Stimulated activated CD8-positive, alpha-beta memory T cell treated with anti-CD3 and anti-CD28 coated beads, Interleukin-2, amount 100 ng/mL, for 48 hours (primary cell): ENCODE measurements at places on chromosomes 2 and 18.

DNA sequence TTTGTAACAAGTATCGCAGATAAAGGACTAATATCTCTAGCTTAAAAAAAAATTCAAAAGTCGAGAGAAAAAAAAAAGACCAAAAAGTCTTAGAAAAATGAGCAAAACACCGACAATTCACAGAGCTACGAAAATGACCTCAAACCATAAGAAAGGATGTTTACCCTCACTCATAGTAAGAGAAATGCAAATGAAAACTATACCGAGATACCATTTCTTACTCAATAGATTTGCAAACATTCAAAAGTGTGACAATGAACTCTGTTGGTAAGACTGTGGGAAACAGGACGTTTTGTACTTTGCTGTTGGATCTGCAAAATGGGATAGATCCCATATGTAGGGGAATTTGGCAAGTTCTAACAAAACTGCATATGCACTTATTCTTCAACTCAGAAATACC is 39.9 kb upstream of the LDAH start:
- DNase-seq: no peak

DNA sequence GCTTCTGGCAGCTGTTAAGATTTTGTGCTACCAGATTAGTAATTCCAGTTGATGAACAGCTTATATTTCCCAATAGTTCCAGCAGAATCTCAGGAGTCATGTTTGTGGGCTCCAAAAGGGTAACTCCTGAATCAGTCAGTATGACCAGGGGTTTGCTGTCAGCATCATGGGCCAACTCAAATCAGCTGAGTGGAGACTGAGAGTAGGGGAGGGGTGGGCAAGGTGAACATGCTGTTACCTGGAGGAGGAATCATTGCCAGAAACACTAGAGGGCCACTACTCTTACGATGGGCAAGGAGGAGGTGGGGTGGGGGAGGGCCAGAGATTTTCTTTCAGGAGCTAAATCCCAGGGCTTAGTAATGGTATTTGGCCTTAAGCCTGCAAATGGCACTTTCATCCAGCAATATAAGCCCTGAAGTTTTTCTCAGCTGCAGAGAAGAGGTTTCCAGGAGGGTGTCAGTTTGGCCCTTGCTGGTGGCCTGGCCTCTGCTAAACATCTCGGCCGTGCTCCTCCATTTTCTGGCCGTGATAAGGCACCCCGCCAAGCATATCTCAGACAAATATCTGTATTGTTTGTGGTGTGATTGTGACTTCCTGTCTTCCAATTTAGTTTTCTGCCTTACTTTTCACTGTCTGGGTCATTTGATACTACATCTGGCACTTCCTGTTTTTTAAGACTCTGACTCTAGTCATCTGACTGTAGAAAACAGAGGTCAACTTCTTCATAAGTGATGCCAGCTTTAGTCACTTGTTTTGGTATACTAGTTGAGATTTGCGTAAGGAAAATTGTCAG is 120.5 kb upstream of the CXCR4 start:
- DNase-seq: no peak

GRCh38 chr2:12176623-12177454 is 430.4 kb downstream of the LPIN1 start:
- no peak for DNase-seq

DNA sequence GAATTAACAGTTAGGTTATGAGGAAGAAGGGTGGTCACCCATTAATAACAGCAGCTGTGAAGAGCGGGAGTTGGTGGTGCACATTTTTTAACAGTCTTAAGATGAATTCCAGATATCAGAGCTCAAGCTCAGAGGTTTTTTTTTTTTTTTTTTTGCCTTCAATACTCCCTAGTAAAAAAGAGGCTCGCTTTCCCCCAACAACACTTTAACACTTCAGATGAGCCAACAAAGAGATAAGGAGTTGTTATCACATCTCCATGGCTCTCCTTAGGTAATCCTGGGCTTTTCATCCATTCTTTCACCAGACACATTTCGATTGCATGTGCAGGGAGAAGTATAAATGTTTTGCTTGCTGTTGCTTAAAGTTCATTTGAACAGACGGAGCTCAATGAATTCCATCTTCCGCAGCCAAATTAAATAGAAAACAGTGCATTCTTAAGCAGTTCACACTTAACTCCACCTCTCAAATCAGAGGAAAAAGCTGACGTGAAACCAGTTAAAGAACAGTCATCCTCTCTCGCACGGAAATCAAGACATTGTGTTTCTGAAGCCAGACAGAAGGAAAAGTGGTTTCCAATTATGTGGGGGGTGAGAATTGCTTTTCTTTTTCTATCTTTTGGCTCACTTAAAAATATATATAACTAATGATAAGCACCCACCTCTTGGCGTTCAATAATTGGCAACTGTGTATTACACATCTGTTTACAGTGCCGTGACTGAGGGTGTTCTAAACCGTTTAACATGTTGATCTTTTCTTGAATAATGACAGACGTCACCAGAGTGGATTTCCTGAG is 118.2 kb downstream of the ZNF521 start:
- DNase-seq: no peak

GRCh38 chr2:20439503-20439902 is 7.4 kb upstream of the RHOB start:
- DNase-seq: no peak

DNA sequence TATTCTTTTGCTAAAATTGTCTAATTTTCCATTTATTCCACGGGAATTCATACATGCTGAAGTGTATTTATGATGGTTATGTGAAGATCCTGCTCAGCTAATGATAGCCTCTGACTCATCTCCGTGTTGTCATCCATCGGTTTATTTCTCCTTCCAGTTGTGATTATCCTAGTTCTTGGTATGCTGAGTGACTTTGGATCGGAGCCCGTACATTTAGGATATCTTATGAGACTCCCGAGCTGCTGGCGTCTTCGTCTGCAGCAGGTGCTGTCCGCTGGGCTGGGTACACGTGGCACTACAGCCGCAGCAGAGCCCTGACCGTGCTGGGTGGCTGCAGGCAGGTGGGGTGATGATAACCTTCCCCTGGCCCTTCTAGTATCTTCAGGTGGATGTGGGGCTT is 40.1 kb upstream of the GALR1 start:
- no peak for DNase-seq

GRCh38 chr2:137173463-137173862 is 408.1 kb downstream of the THSD7B start:
- DNase-seq: no peak

- DNase-seq: no peak
Observed at GRCh38 chr2:20614201-20615067, 36.5 kb downstream of the HS1BP3 start.

DNA sequence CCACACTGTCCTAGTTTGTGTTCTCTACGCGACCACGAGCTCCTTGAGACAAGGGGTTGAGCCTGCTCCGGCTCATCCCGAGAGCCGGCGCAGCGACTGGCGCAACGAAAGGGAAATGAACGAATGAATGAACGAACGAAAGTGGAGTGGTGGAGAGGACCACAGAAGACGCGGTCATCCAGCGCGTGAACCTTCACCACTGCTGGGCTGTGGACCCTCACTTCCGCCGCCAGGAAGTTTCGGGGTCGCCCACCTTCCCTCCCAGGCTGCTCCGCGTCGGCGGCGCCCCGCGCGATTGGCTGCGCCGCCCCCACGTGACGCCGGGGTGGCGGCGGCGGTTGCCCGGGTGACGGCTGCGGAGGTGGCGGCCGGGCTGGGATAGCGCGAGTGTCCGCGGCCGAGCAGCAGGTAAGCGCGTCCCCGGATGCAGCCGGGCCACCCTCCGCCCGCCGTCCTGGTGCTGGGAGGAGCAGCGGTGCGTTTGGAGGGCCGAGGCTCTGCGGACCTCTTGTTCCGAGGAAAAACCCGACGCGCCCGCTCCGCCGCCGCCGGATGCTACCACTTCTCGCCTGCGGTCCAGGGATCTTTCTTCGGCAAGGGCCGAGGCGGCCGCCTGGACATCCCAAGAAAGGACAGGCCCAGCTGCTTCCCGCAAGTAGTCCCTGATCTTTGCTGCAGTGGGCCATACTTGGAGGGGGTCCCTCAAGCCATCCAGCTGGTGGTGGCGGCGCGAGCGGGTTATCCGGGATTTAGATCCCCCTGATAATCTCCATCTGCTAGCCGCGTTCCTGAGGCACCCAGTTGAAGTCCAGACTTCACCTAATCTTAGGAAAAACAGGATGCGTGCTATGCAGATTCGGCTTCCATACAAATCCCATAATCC is at the start of gene ARMC9:
Gene ARMC9, plus strand, starts transcription at position 341 of the 883 bp plus-strand sequence. CDS start 7,608 bp downstream, outside the sequence.
- DNase-seq: peak; percentile 68

- DNase-seq: no peak
Observed at GRCh38 chr2:161273038-161273760, 35.0 kb upstream of the PSMD14 start.

GRCh38 chr2:238710787-238711186 is 137.1 kb upstream of the TWIST2 start:
- DNase-seq: no peak

- no peak for DNase-seq
Observed at GRCh38 chr2:102453501-102453900, 19.5 kb upstream of the SLC9A4 start.

DNA sequence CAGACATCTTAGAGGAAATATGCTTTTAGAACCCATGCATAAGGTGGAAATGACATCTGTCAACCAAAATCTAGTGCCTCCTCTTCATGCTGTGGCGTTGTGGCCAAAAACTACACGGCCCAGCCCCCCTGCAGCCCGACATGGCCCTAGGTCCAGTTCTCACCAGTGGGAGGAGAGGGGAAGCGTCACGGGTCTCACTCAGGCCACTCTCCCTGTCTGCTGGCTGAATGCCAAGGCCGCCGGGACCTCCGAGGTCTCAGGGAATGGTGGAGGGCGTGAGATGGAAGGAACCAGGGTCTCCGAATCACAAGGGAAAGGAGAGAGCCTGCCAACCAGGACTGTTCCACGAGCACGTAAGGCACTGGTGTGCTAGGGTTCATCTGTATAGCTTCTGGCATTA is 361.0 kb downstream of the ANAPC1 start:
- DNase-seq: no peak

GRCh38 chr2:29718076-29718686 is 203.2 kb downstream of the ALK start:
- no peak for DNase-seq

DNA sequence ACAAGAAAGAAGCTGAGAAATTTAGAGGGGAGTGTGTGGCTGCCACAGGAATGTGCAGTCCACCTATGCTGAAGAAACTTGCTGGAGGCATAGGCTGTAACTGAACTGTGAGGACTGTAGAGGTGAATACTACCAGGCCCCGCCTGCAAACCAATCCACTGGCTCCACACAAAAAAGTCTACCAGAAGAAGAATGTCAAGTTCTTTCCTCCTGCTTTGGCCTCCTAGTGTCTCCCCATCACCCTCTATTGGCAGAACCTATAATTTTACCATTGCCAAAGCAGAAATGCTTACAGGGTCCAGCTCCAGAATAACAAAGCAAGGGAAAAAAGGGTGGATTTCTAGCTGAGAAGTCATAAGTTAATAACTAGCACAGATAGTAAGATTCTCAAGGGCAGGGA is 5.9 kb upstream of the ATP5MC3 start:
- no peak for DNase-seq

DNA sequence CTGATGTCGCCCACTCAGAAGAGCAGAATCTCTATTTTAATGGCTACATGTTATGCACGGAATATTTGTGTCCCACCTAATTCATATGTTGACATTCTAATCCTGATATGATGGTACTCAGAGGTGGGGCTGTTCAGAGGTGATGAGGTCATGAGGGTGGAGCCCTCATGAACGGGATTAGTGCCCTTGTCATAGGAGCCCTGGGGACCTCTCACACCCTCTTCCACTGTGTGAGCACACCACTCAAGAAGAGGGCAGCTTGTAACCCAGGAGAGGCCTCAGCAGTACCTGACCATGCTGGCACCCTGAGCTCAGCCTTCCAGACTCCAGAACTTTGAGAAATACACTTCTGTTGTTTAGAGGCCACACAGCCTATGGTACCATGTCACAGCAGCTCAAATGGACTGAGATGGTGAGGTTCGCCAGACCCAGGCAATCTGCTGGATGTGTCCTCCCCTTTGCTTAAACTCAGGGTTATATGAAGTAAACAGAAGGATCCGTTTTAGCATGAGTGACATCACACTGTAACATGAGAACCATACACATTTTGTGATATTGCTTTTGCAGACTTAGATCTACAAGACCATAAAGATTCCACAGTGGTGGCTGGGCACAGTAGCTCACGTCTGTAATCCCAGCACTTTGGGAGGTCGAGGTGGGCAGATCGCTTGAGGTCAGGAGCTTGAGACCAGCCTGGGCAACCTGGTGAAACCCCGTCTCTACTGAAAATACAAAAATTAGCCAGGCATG is 48.7 kb downstream of the ATOH8 start:
- no peak for DNase-seq

GRCh38 chr18:39773646-39774045 is 2181.4 kb upstream of the PIK3C3 start:
- DNase-seq: no peak

DNA sequence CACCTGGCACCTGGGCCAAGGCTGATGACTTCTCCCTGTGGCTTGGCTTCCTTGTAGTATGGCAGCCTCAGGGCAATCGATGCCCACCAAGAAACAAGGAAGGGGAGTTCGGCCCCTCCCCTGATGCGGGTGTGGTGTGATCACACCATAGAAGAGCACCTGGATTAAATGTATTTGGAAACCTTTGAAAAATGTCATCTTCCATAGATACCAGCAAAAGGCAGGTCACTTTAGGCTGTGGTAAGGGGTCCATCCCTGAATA is 198.2 kb downstream of the CYP26B1 start:
- no peak for DNase-seq

- DNase-seq: no peak
Observed at GRCh38 chr2:190069936-190070696, 7.6 kb upstream of the MSTN start.

- no peak for DNase-seq
Observed at GRCh38 chr18:49944663-49945062, 131.3 kb upstream of the ACAA2 start.

- no peak for DNase-seq
Observed at GRCh38 chr18:53152476-53152875, 812.5 kb downstream of the DCC start.

DNA sequence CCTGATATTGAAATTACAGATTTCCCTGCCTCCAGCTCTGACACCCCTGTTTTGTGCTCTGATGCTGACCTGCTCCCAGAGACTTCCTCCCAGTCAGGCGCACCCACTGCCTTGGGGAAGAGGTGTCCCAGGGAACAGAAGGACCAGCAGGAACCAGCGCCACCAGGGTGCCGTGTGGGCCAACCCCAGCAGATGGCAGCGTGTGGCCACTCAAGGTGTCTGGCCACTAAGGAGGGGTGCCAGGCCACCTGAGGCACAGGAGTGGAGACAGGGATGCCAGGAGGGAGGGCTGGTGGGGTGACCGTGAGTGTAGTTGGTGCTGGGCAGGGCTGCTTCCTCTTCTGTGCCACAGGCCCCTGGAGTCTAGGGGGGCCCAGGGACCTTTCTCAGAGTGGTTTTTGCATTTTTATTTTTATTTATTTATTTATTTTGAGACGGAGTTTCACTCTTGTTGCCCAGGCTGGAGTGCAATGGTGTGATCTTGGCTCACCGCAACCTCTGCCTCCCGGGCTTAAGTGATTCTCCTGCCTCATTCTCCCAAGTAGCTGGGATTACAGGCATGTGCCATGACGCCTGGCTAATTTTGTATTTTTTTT is 56.0 kb downstream of the TEX44 start:
- DNase-seq: peak; percentile 58
